ENCODE measurements at places on chromosomes 3 and 15.

DNA sequence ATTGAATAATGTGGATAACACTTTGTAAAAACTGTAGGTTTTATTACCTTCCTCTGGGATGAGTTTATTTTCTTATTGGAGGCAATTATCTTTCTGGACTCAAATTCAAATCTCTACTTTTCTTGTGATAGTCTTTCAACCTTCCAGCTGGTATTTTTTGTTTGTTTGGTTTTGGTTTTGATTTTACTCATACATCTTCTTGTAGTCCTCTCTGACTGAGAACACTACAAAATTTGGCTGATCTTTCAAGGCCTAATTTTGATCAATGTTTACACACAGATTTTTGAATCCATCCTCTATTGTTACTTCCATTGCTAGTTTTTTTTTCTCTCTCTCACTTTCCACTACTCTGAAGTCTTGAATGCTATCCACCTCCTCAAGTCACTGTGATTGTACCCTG lies 303.8 kb upstream of the NECTIN3 start:
- no peak for DNase-seq

DNA sequence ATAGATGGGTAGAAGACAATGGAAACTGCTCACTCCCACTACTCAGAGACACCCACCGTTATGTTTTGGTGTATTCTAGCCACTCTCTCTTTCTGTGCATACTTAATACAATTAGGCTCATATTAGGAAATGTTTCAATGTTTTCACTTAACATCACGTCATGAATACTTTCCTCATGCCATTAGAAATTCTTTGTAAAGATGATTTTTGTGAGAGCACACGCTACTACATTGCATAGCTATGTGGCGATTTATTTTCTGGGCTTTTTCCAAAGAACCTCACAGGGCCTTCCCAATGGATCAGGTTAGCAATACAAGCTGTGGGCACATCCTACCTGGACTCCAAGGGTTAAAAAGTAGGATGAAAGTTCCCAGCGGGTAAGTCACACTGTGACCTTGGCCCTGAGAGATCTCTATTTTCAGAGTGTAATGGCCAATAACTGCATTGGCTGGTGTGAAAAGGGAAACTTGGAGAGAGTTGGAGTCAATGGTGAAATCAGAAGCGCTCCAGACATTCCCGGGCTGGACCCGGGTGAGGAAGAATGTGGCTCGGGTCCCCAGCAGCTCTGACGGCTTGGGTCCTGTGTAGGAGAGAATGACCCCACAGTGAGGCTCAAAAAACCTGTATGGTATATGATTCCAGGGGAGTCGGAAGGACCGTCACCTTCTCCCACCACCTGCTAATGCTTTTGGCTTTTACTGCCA lies 25.8 kb upstream of the TGM5 start:
- peak; percentile 14 for DNase-seq

GRCh38 chr3:171977860-171978259 lies 61.5 kb upstream of the FNDC3B start:
- no peak for DNase-seq

- DNase-seq: no peak
These were observed 223.0 kb upstream of the BHLHE40 start for GRCh38 chr3:4756057-4756775.

DNA sequence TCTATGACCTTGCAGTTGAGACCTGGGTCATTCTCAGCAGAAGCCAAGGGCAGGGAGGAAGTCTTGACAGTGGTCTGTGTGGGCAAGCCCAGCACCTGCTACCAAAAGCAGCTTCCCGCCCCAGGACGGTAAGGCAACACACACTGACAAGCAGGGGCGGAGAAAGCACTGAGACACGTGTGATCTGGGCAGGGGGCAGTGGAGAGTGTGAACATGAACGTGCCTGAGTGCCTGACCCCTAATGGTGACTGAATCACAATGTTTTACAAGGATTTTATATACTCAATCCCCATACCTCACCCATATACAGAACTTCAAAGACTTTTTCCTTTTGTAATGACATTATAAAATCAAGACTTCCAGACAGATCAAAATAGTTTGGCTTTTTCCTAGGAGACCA lies 35.2 kb downstream of the ANP32A start:
- DNase-seq: no peak

DNA sequence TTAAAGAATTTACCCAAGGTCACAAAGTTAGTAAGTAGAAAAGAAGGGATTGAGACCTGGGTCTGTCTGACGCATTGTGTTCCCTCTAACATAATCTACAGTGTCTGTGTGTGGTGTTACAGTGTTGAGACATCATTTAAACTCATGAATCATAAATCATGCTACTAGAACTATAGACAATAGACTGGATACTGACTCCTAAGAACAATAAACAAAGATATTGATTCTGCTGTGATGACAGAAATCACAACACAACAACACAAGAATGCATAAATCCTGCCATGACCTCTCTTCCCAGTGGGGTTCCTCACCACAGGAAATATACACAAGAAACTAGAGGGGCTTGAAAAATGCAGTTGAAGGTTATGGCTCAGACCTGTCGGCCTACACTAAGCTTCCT lies 44.3 kb downstream of the TRIM69 start:
- no peak for DNase-seq

- DNase-seq: peak; percentile 78
These were observed at the start of gene RPS17 for GRCh38 chr15:82540055-82540983. Gene RPS17 (minus strand): TSS chr15:82540457. CDS start chr15:82540428, 29 bp downstream.

GRCh38 chr3:11140030-11140712 lies 14.1 kb upstream of the HRH1 start:
- no peak for DNase-seq

DNA sequence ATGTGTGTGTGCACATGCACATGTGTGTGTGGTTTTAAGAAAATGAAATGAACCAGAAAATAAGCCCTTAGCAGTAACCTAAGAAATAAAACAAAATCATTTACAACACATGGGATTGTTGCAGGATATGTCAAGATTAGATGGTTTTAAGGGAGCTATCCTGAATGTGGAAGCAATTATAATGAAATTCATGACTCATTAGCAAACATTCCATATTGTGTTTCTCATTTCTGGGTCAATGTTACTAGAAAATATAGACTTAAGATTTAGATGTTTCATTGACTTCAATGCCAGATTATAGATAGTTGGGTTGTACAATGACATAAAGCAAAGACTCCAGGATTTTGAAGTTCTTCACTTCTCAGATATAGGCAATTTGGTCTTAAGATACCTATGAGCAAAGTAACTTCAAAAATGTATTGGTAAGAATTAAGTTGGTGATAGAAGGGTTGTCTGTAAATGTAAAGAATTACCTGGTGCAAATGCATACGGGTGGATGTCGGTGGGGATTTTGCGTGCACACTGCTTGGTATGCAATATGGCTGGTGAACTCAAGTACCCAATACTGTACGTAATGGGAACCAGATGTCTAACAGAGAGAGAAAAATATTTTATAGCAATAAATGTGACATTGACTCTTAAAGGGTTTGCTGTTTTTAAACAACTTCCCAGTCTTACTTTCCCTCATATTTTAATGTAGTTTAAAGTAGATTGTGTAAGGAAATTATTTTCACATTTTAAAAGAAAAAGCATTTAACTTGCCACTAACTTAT lies 53.9 kb upstream of the NR2F2 start:
- peak; percentile 56 for DNase-seq

- no peak for DNase-seq
These were observed 52.6 kb downstream of the NMD3 start for GRCh38 chr3:161273589-161274218.

GRCh38 chr3:23665741-23666140 lies 140.0 kb upstream of the UBE2E1 start:
- no peak for DNase-seq

DNA sequence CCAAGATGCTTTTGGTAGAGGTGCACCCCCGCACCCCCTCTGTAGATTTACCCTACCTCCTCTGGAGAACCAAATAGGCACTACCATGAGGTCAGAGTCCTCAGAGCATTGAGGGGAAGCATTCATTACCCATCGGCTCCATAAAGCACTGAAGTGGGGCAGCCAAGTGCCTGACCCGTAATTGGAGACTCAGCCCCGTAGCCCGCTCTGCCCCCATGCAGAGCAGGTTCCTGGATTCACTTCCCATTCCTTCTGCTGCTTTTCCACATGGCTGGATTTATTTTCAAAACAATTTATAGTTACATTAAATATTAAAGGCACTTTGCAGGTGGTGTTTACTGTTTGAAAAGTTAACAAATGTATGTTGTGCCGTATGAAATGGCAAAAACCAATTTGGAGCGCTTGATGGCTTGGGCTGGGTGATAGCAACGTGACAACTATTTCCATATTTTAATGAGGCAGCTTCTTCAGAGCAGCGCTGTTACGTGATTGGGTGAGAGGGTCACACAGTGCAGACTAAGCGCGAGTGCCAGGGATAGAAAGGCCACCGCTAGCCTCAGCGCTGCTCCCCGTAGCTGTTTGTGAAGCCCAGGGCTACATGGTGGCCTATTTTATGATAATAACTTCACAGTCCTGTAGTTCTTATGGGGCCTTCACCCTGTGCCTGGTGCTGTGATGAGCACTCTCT lies 373.8 kb upstream of the PROK2 start:
- DNase-seq: no peak

DNA sequence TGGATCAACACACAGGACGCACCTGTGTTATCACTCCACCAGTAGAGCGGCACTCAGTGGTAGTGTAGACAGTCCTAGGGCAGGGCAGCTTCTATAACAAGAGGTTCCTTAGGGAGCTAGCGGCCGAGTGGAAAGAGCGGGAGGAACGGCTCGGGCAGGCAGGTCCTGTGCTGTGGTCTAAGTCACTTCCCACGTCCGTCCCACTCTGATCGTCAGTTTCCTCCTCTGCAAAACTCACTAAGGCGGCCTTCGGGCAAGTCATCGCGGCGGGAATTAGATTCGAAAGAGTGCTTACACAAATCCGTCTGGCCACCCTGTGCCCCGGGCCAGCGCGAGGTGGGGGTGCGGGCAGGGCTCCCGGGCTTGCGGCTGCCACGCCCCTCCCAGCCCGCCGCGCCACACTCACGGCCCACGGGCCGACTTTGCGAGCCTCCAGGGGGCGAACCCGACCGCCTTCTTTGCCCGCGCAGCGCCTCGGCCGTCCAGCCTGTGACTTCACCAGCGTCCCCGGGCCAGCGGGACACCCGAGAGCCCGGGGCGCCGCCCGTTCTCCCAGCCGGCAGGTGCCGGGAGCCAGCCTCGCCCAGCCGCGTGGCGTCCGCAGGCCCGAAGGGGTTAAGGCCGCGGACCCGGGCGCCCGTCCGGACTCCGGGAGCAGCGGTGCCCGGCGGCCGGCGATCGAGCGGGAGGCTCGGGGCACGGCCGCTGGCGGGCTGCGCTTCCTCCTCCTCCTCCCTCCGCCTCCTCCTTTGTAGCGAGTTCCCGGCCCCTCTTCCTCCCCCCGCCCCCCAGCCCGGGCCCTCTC lies 416 bp upstream of the CORO2B start:
- no peak for DNase-seq

GRCh38 chr3:143001034-143001368 lies 369 bp upstream of the U2SURP start:
- DNase-seq: no peak

GRCh38 chr15:40744815-40745152 lies 10.3 kb downstream of the RMDN3 start:
- DNase-seq: no peak

GRCh38 chr15:20358066-20358778 lies 183.4 kb downstream of the GOLGA6L6 start:
- DNase-seq: no peak

GRCh38 chr3:31999907-32000439 lies 18.4 kb downstream of the ZNF860 start:
- DNase-seq: no peak

DNA sequence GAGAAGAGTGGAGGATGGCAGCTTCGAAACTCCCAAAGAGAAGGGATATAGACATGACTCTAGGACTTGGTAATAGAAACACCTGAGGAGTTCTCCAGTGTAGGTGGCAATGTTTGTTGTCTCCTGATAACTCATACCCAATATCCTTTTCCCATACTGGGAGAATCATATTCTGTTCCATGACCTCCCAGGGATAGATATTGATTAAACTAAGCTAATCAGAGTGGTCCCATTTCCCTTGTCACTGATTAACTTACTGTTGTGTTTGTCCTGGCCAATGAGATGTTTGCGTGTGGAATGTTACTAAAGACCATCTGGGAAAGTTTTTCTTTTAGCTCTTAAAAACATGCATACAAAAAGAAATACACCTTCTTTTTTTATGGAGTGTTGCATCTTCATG lies 85.6 kb downstream of the RPL22L1 start:
- no peak for DNase-seq

GRCh38 chr3:188574885-188575284 lies 420.9 kb downstream of the LPP start:
- no peak for DNase-seq

DNA sequence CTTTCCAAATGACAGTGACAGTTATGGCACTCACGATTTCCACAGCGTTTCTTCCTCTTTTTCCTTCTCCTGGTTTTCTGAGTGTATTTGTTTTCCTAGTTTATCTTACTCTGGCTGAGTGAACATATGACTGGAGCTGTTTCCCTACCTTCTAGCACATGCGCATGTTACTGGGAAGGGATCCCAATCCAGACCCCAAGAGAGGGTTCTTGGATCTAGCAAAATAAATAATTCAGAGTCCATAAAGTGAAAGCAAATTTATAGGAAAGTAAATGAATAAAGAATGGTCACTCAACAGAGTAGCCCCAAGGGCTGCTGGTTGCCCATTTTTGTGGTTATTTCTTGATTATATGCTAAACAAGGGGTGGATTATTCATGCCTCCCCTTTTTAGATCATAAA lies 23.8 kb downstream of the METTL6 start:
- DNase-seq: no peak

DNA sequence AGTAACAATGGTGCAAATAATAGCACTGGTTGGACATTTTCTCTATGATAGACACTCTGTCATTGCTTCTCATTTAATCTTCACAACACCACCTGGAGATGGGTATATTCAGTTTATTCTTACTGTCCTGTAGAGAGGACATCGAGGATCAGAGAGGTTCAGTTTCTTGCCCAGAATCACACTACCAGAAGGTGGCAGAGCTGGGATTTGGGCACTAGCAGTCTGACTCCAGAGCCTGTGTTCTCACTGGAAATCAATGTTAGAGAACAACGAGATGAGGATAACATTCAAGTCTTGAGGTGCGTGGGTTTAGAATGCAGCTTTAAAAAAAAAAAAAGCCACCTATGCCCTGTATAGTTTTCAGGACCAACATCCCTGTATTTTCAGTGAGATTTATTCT lies 127.8 kb downstream of the SYNPR start:
- DNase-seq: no peak

DNA sequence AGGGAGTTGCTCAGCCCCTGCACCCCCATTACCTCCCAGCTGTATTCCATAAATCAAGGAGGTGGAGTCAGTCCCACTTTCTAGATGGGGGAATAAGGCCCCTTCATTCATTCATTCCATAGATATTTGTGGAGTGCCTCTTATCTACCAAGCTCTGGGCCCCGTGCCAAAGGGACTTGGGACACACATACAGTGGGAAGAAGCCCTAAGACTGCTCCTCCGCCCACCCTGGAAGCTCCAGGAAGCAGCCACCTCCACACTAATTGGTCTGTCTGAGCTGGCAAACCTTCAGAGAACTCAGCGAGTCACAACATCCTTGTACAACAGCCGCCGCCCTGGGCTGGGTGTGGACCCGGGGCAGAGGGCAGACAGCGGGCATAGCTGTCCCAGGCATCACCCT lies 6.4 kb downstream of the STRA6 start:
- peak; percentile 88 for DNase-seq

Measured in GM04503 (cell line).